T-helper 17 cell (primary cell): ENCODE measurements at places on chromosomes 3 and 15. TPM values are rescaled to one million over a fixed set of nuclear protein-coding genes. Genes with fewer than 3 reads are reported as not detected.

Gene OIP5
- total RNA-seq, result not detected

Gene PTH1R
- total RNA-seq, result not detected

Gene MYLK
- 52.1 TPM for total RNA-seq

Gene PP2D1
- total RNA-seq, result not detected

Gene NUSAP1
- total RNA-seq, result 16.3 TPM

Gene GOLGA6L22
- not detected for total RNA-seq

Gene CCDC54
- total RNA-seq, result not detected

Gene POTEB2
- not detected for total RNA-seq

Gene RMDN3
- 33.1 TPM for total RNA-seq

Gene SLC28A2
- not detected for total RNA-seq

Gene WDR72
- not detected for total RNA-seq

Gene ALDH1A2
- total RNA-seq, result 0.47 TPM

Gene FOXB1
- total RNA-seq, result 0.22 TPM

Gene MYRIP
- total RNA-seq, result not detected

- no peak for DNase-seq
Measured at GRCh38 chr15:85778107-85778776, 16.5 kb downstream of the KLHL25 start.

- no peak for DNase-seq
Measured at GRCh38 chr3:112651071-112651470, 10.1 kb upstream of the CCDC80 start.

- DNase-seq, result no peak
Measured at GRCh38 chr3:61561374-61562041, at the start of gene PTPRG. TSS of gene PTPRG (plus strand) at chr3:61561571. CDS start at chr3:61562288, 717 bp downstream.

DNA sequence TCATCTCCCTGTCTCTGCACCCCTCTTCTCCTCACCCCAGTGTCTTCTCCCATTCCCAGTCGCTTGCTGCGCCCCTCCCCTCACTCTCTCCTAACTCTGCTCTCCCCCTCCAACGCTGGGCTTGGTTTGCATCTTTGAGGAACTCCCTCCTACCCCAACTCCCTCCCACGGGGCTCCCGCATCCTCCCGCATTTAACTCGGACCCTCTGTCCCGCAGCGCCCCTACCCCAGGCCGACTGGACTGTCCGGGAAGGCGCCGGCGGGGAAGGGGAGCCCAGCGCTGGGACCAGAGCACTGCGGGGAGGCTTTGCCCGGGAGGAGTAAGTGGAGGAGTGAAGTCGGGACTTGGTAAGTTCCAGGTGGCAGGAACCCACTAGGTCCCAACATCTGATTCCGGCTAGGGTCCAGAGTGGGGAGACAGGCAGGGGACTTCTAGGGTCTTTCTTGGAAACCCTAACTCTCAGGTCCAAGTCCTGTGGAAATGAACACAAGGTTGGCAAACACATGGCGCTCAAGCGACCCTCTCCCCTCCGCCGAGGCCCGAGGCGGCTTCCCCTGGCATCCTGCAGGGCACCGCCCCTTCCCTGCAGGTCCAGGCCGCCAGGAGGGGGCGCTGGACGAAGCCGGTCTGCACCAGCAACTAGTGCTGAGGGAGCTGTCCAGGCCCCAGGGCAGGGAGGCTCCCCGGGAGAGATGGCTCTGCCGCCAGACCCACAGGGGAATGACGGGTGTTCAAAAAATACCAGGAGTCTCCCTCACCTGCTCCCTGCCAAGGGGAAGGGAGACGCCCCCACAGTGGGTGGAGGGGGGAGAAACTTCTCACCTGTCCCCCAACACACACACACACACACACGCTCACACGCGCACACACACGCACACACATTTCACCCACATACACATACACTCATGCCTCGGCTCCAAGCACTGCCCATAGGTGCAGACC lies 53.2 kb downstream of the LHFPL4 start:
- DNase-seq, result peak; percentile 46

GRCh38 chr3:16151109-16151508 lies 23.4 kb upstream of the GALNT15 start:
- DNase-seq, result no peak

GRCh38 chr3:39184081-39184967 lies 8.1 kb downstream of the XIRP1 start:
- no peak for DNase-seq

- no peak for DNase-seq
Measured at GRCh38 chr3:122745369-122746021, 48.1 kb downstream of the HSPBAP1 start.

GRCh38 chr15:101204739-101205535 lies 46.9 kb downstream of the CHSY1 start:
- DNase-seq, result no peak

- no peak for DNase-seq
Measured at GRCh38 chr3:159667261-159667660, 321.4 kb upstream of the IL12A start.

GRCh38 chr15:50594311-50594710 lies 47.8 kb upstream of the USP50 start:
- DNase-seq, result no peak

- DNase-seq, result no peak
Measured at GRCh38 chr15:89393056-89393455, 58.4 kb upstream of the POLG start.

- DNase-seq, result no peak
Measured at GRCh38 chr15:51726302-51727073, 11.0 kb downstream of the LYSMD2 start.

GRCh38 chr3:126110431-126111125 lies 26.7 kb upstream of the SLC41A3 start:
- DNase-seq, result no peak

DNA sequence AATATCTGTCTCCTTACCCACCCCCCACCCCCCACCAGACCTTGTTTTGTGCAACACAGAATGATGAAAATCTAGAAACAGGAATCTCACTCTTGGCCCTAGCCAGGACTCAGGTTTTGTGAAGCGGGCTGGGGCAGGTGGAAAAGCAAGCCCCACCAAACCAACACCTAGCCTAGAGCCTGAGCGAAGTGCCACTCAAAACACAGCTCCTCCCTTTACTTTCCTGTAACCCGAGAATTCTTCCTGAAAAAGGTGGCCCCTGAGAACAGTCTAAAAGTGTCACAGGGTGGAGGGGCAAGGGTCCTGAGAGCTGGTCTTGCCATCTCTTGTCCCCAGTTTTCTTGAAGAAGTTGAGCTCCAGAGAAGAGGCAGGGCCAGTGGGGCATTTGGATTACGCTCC lies 17.4 kb upstream of the RPUSD3 start:
- DNase-seq, result no peak

DNA sequence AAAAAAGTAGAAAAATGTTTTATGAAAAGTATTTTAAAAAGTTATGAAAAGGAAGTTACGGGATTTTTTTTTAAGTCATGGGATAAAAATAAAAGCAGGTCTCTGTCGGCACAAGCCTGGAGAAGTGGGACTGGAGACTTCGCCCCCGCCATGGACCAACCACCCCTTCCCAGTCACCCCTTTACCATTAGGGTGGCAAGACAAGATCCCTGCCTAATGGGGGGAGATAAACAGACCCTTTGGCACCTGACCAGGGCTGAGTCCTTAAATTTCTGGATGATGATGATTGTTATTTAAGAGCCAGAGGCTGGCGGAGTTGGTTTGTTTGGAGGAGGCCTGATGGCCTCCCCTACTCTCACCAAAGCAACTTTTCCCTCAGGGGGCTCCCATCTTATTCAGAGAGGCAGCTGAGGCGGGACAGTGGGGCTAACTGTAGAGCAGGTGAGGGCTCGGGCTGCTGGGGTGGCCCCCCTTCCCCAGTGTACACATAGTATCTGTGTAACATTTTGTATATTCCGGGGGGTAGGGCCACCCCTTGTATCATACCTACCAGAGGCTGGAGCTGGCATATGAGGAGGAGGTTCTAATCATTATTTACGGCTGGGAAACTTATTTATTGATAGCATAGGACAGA lies 74.0 kb downstream of the ADAMTS7 start:
- DNase-seq, result no peak

- no peak for DNase-seq
Measured at GRCh38 chr15:39713846-39714245, 68.8 kb downstream of the FSIP1 start.

DNA sequence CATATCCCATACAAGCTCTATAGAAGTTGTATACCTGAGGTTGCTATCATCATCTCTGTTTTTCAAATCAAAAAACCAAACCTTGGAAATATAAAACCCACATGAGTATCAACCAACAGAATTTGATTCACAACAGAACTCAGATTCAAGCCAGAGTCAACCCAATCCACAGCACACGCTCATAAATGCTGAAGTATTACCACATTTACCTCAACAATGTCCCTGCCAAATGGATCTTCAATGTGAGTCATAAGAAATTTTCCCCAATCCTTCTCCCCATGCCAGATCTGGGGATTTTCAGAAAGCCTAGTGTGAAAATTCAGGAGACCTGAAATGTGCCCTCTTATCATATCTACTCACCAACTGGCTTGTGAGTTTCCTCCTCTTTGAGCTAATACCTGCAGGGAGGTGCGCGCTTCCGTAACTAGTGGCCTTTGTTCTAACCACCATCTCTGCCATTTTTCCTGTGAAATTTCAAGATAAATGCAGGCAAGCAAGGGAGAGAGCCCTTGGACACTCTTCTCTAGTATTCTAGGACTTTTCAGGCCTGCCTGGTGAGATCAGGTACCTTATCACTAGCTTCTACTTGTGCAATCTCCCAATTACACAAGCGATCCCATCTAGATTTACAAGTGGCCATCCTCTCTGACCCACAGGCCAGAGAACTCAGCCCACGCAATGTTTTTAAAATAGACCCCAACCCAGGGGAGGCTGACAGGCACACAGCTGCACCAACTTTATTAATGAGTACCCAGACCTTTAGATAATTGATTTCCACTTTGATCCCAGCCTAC lies 1076.9 kb upstream of the CFAP20DC start:
- no peak for DNase-seq

DNA sequence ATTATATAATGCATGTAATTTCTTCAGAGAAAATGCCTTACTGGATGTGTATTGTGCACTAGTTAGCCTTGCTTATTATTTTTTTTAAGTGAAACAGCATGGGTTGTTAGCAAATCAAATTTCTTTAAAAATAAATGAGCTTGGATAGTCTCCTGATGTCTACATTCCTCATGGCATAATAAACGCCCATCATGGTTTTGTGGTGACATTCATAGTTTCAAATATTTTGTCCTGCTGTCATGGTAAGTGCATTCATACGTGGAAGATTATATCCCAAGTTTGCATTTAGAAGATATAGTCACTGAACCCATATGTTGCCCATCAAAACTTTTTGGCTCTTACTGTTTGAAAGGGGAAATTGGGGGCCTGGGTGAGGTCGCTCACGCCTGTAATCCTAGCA lies 130.7 kb downstream of the ALCAM start:
- DNase-seq, result no peak

- DNase-seq, result no peak
Measured at GRCh38 chr15:98282656-98283332, 322.3 kb downstream of the ARRDC4 start.

GRCh38 chr15:94691169-94691568 lies 459.8 kb downstream of the MCTP2 start:
- no peak for DNase-seq

DNA sequence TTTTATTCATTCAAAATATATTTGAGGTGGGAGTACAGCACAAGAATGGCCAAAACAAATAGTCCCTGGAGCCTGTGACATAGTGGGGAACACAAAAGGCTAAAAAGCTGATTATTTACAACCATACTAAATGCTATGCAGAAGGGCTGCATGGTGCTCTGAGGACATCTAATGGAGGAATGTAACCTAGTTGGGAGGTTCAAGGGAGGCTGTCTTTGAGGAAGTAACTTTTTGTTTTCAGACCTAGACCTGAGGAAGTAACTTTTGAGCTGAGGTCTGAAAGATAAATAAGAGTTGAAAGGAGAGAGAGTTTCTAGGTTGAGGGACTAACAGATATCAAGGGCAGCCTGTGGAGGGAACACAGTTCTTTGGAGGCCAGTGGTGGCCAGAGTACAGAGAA lies 34.8 kb upstream of the RASA2 start:
- peak; percentile 22 for DNase-seq

DNA sequence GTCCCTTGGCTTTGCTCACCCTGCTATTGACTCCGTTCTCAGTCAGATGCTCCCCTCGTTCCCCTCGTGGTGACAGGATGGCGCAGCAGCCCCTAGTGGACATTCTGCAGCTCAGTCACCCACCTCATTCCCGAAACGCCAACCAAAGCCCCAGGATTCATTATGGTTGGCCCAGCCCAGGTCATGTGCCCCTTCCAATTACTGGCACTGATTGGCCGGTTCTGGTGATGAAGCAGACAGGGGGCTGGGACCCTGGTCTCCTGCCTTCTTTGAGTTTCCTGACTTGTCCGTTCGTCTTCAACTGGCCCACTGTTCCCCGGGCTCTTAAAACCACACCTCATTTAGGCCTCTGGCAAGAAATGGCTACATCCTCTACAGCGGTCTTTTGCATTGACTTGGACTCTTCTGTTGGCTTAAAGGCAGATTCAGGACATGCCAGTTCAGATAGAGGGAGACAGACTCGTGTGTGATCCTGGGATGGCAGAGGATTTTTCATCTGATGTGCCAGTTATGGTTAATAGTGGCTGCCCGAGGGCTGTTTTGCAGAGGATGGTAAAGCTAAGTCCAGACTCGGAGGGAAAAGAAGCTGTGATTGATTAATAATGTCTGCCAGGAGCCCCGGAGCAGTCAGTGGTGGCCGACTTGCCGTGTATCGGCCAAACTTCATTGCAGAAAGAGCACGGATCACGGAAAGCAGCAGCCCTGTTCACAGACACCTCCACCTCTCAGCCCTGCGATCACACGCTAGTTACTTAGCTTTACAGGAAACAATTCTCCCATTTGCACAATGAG lies 37.8 kb downstream of the LSM3 start:
- no peak for DNase-seq

DNA sequence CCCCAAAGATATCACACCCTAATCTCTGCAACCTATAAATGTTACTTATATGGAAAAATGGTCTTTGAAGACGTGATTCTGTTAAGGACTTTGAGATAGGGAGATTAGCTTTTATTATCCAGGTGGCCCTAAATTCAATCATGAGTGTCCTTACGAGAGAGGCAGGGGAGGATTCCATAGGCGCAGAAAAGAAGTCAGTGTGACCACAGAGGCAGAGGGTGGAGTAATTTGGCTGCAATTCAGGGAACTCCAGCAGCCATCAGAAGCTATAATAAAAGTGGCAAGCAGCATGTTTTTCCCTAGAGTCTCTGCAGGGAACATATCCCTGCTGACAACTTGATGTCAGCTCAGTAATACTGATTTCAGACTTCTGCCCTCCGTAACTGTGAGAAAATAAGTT lies 315.2 kb upstream of the ROBO2 start:
- DNase-seq, result no peak

- DNase-seq, result no peak
Measured at GRCh38 chr3:123310186-123310585, 108.4 kb downstream of the SEC22A start.

DNA sequence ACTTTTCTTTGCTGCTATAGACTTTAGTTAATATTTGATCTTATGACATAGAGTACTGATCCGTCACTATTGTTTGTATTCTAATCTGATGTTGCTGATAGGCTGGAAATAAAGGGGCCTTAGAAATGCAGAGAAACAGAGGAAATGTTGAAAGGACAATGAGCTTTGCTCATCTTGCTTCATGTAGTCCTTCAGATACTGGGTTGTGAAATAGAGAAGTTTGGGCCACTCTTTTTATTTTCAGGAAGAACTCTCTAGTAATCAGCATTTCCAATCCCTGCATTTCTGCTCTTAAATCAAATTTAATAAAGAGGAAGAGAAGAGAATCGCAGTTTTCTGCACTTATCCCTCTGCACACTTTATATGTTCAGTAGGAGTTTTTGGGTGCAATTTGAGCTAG lies 192.8 kb upstream of the THBS1 start:
- DNase-seq, result no peak

- DNase-seq, result no peak
Measured at GRCh38 chr15:64447536-64448315, 12.7 kb upstream of the ZNF609 start.

GRCh38 chr3:59726279-59726678 lies 676.5 kb upstream of the CFAP20DC start:
- no peak for DNase-seq
